ENCODE measurements at places on chromosomes 2 and 18.

DNA sequence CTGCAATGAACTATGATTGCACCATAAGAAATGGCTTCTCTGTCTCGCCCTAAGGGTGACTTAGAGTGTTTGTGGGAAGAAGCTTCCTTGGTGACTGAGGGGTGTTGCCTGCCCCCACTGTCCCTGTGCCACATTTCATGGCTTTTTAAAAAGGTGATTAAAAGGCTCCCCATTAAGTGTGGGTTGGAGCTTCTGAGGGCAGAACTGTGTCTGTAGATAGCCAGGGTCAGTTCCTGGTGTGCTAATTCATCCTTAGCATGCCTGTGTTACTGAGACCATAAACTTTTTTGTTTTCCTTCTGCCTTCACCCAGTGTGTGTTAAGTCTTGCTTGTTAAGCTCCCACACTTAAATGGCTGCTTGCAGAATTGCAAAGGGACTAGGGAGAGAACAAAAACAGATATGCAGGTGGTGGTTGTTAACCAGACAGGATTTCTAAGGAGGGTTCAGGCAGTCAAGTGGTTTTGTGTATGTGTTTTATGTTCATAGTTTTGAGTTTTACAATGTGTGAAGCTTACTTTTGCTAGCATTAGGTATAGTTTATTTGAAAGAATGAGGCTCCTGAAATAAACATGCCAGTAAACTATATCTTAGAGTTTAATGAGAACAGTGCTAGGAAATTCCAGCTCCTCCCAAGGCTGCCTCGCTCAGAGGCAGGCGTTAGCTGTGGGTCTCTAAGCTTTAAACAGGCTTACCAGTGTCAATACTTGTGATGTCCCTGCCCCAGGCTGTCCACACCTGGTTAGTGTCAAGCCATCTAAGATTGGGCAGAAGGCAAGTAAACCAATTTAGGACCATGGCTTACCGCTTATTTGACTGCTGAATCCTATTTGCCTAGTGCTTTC is 14.5 kb downstream of the CERS6 start:
- no peak for DNase-seq

DNA sequence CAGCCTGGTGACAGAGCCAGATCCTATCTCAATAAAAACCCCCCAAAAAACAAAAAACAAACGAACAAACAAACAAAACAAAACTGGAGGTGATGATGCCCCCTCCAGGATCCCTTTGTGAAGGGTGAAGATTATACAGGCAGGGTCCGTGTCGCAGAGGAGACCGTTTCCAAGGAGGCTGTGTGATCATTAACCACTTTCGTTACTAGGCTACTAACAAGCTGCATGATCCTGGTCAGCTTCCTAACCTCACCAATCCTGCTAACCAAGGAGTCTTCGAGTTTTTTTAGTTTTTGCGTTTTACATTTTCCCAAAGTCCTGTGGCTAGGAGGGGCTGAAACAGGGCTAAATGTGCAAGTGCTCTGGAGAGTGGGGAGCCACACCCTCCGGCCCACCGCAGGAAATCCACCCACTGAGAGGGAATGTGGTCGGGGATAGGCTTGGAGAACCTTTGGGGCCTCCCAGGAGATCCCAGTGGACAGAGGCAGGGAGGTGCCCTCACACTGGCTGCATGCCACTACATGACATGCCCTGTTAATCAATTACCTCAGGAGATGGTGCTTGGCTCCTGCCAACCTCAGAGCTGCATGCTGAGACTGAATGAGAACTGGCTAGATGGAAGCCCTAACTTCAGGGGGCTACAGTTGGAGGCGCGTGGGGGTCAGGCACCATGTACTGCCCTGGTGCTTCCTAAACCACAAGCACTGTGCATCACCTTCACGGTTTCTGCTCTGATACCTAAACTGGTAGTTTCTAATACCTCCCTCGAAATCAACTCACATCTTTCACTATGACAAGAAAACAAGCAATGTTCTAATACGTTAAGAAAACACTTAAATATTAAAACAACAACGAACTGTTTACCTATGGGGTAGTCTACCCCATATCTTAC is 67.5 kb upstream of the RGPD5 start:
- DNase-seq = no peak

- no peak for DNase-seq
Measured at GRCh38 chr2:205701509-205701908, 19.2 kb downstream of the NRP2 start.

DNA sequence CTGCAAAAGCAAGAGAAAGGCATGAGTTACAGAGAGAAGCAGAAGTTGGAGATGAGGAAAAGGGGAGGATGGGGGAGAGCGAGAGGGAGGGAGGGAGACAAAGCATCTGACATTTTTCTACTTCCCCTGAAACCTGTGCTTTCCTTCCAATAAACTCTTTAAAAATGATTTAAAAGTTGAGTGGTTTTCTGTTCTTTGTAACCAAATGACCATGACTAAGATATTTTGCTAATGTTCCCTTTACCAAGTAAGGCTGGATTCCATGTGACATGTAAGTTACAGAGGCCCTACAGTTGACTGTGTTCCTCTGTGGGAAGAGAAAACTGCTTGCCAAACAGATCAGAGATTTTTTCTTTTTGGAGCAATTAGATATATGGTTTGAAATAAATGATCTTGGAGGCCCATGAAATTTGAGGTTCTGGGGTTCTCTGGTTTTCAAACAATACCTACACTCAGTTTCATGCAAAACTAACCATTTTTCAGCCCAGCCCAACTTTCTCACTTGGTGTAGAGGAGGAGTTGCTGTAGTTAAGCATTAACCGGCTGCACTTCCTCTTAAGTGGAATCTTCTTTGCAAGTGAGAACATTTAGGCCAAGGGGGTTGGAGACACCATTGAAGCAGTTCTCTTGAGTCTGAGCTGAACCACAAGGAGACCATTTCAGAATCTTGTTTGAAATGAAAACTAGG is 34.5 kb downstream of the INSIG2 start:
- no peak for DNase-seq

DNA sequence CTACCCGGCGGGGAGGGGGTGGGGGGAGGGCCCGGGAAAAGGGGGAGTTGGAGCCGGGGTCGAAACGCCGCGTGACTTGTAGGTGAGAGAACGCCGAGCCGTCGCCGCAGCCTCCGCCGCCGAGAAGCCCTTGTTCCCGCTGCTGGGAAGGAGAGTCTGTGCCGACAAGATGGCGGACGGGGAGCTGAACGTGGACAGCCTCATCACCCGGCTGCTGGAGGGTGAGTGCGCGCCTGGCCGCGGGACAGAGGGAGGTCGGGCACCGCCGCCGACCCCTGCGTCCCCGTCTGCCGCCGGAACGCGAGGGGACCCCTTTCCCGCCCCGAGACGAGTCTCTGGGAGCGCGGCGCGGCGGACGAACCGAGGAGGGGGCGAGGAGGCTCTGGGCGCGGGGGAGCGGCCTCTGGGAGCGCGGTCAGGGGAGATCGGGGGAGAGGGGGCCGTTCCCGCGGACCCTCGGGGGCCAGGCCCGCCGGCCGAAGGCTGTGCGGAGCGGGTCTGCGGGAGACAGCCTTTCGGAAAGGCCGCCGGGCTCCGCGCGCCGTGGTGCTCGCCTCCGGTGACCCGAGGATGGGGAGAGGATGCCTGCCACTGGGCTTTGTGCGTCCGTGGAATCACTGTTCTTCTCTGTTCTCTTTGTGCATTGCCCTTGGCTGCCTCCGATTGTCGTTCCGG is 463 bp downstream of the PPP1CB start:
- DNase-seq = peak; percentile 22

- DNase-seq = no peak
Measured at GRCh38 chr2:163732727-163733126, 3.1 kb downstream of the FIGN start.

DNA sequence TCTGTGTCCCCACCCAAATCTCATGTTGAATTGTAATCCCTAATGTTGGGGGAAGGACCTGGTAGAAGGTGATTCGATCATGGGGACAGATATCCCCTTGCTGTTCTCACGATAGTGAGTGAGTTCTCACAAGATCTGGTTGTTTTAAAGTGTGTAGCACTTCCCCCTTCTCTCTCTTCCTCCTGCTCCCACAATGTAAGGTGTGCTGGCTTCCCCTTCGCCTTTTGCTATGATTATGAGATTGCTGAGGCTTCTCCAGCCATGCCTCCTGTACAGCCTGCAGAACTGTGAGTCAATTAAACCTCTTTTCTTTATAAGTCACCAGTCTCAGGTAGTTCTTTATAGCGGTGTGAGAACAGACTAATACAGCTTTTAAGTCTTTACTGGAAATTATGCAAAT is 193.3 kb upstream of the RBBP8 start:
- no peak for DNase-seq

DNA sequence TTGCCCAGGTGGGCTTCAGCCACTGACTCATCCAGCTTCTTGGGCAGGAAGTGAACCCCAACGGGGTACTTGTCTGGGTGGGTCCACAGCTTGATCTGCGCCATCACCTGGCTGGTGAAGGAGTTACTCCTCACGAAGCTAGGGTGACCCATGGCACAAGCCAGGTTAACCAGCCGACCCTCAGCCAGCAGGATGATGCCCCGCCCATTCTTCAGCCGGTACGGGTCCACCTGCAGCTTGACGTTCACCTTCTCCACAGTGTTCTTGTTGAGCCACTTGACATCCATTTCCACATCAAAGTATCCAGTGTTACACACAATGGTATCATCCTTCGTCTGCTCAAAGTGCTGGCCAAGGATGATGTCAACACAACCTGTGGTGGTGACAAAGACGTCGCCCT is 121.3 kb upstream of the NXPH2 start:
- no peak for DNase-seq

DNA sequence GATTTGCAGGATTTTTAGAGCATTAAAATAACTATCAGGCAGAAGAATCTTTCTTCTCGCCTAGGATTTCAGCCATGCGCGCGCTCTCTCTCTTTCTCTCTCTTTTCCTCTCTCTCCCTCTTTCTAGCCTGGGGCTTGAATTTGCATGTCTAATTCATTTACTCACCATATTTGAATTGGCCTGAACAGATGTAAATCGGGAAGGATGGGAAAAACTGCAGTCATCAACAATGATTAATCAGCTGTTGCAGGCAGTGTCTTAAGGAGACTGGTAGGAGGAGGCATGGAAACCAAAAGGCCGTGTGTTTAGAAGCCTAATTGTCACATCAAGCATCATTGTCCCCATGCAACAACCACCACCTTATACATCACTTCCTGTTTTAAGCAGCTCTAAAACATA is 137.0 kb downstream of the MEIS1 start:
- DNase-seq = no peak

DNA sequence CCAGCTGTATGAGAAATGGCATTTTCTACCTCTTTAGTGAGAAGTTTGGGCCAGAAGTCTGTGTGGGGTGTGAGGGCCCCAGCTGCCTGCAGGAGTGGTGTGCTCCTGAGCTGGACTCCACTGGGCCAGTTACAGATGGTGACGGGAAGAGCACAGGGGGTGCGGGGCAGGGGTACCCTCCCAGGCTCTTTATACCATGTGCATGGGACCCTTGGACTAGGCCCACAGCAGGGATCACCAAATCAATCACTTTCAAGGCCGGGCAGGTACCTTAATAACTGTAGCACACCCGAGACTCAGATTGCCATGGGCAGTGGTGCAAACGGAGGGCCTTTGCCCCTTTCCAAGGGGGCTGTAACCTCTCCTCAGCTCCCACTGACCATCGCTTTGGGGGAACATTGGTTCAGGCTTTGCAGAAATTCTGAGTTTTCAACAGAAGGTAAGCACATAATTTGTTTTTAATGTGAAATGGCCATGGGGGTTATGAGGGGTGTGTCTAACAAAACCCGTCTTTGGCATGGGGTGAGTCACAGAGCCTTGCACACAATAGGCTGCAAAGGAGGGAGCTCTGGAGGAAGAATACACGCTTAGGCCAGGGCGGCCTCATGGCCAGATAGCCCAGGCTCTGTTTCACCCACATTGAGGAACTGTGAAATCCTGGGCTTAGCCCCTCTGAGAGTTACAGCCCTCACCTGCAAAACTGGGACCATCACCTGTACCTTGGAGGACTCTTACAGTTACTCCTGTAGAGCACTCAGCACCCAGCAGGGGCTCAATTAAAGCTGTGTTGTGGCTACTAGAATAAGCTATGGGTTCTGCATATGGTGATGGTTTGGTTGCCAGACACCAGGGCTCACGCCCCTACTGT is 141.0 kb upstream of the BCL2L11 start:
- DNase-seq = no peak

- DNase-seq = no peak
Measured at GRCh38 chr2:118333664-118334063, 245.4 kb downstream of the INSIG2 start.

DNA sequence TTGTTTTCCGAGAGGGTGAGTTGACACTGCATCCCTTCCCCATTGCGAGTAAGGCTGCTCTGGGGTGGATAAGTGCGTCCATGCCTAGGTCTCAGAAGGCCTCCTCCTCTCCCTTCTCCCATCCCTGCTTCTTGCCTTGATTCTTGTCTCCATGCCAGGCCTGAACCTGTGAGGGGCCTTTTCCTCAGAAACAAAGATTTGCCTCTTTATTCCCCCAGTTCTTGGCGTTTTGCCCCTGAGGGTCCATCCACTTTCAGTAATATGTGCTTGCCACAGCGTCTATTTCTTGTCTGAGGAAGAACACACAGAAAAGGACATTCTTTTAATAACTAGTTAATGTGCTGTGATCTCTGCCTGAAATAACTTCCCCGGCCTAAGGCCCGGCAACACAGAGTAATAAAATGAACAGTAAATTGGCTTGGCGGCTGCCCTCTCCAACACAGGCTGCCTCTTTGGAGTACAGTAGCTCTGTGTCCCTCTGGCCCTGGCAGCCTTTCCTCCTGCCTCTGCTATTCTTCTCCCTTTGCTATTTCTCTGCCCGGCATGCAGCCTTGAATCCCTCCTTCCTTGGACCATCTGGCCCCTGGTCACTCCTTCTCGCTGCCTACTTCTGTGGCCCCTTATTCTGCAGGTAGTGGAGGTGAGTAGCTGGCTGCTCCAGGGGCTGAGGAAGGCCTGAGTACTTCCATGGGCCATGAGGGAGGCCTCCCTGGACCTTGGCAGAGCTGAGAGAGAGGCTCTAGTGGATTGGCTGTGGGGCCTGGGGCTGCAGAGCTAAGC is 4.4 kb downstream of the EHD3 start:
- no peak for DNase-seq

- no peak for DNase-seq
Measured at GRCh38 chr2:232287316-232287715, 91.2 kb upstream of the ALPP start.

DNA sequence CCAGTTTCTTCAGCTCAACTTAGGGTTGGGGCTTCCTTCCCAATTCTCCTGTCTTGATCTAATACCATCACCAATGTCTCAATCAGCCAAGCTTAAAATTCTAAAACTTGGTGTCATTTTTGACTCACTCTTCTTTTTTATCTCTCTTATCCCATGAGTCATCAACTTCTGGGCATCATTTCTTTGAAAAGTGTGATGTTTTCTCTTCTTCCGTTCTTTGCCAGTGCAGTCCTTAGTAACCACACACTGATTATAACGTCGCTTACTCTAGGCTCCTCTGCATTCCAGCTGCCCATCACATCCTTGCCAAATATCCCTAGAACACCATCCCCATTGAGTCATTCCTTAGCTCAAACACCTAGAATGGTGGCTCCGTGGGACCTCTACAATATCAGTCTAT is 27.4 kb upstream of the MRO start:
- no peak for DNase-seq

- no peak for DNase-seq
Measured at GRCh38 chr2:31032475-31032874, 105.8 kb downstream of the GALNT14 start.

Data from stimulated activated naive CD4-positive, alpha-beta T cell treated with Interleukin-2 at 50 U/mL for 16 hours (primary cell).